ENCODE measurements at places on chromosomes 13 and 19. TPM values are rescaled to one million over a fixed set of nuclear protein-coding genes. Genes with fewer than 3 reads are reported as not detected.

The LAIR1 gene
- 3.5 TPM for polyA plus RNA-seq

The KCTD15 gene
- polyA plus RNA-seq: 67.9 TPM

DNA sequence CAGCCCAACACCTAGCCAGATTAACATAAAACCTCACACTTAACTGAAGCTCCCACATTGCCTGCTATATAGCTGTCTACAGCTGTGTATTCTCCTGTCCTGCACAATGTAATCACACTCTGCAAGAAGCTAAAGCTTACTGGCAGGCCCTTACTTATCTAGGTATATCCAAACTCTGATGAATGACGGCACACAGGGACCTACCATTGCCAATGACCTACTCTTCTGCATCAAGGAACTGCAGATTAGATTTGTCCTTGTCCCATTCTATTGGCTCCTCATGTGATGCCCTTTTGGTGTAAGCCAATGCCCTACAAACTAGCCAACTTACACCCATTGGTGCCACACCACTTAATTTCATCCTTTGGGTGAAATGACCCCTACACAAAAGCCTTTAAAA lies 26.4 kb downstream of the ZNF45 start:
- no peak for DNase-seq

- no peak for DNase-seq
Observed at GRCh38 chr19:46661735-46662592, 982 bp upstream of the DACT3 start.

- DNase-seq: no peak
Observed at GRCh38 chr13:68719815-68720214, 1387.8 kb upstream of the ATXN8OS start.

GRCh38 chr19:20254121-20254520 lies 87.1 kb downstream of the ZNF486 start:
- no peak for DNase-seq

GRCh38 chr13:106690779-106691178 lies 122.8 kb upstream of the ARGLU1 start:
- no peak for DNase-seq

All from left renal cortex interstitium (tissue), 4 donors.